ENCODE measurements at places on chromosomes 5 and 9.

GRCh38 chr9:69190863-69191181 is 16.7 kb downstream of the TJP2 start:
- DNase-seq: no peak

DNA sequence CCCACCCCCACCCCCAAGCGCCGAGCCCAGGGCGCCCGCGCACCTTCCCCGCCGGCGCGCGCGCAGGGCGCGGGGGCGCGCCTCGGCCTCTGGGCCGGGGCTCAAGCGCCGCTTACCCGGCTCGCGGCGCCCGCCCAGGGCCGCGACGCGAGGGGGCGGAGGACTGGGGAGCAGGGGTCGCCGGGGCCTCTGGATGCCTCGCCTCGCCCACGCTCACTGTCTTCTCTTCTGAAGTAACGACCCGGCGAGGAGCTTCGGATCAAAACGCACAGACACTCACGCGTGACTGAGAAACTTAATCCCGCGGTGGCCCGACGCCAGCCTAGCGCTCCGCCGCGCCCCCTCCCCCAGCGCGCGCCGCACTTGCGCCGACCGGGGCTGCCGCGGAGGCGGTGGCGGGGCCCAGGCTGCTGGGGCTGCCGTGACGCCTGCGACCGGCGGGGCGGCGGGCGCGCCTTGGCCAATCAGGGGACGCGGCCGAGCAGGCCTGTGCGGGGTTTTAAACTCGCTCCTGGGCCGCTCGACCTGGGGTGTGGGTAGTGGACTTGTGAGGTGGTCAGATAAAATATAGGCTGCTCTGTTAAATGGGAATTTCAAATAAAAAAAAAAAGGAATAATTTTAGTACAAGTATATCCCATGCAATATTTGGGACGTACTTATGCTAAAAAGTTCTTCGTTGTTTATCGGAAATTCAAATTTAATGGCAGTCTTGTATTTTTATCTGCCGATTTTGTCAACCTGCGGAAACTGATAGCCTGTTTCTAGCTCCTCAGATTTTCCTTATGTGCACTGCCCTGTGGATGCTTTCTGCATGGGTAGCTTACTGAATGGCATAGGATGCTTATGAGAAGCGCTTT is at the start of gene MPDZ:
Gene MPDZ (minus strand): TSS at position 409 of the 858 bp plus-strand sequence. CDS start 29,377 bp downstream, outside the sequence.
- no peak for DNase-seq

GRCh38 chr5:87924436-87924835 is 344.2 kb downstream of the TMEM161B start:
- no peak for DNase-seq

DNA sequence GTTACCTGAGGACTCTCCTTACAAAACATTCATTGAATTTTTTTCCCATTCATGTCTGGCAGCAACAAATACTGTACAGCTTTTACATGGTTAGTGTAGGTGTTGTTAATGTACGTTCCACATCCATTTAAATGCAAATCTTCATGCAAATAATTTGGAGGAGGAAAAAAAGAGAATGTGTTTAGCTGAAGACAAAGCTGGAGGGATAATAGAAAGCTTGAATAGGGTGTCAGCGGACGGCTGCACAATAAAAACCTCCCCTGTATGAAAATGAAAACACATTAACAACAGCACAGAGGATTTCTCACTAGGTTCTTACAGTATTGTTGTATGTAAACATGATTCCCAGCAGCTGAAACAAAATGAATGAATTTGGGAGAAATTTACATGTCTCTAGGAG is 231.5 kb downstream of the ZNF608 start:
- no peak for DNase-seq

DNA sequence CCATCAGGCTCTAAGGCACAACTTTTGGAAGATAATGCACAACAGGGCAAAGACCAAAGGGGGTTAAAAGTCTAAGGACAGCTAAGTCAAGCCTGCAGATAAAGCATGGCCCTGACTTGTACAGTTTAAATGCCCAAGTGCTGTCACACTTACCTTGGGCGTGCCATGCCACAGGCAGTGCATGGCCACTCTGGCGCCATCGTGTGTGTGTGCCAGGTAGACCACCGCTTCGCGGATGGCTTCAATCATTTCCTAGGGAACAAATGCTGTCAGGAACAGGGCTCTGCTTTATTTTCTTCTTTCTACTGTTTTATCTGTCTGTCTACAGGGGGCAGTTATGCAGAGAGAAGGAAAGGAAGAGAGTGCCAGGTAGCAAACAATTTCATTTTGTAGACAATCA is 19.3 kb downstream of the PUM3 start:
- no peak for DNase-seq

- DNase-seq: no peak
These were observed 17.6 kb downstream of the P4HA2 start for GRCh38 chr5:132209901-132210545.

DNA sequence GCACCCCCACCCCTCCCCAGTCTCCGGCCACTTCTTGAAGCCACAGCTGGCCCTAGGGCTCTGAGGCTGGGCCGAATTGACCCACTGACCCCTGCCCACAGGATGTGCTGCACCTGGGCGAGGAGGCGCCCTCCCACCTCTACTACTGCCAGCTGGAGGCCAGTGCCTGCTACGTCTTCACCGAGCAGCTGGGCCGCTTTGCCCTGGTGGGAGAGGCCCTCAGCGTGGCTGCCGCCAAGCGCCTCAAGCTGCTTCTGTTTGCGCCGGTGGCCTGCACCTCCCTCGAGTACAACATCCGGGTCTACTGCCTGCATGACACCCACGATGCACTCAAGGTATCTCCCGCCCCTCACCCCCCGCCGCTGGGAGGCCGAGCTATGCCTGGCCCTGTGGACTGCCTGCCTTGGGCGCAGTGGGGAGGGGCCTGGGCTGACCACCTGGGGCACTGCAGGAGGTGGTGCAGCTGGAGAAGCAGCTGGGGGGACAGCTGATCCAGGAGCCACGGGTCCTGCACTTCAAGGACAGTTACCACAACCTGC is 21.3 kb downstream of the HK3 start:
- no peak for DNase-seq

- no peak for DNase-seq
These were observed 4.9 kb downstream of the IRX2 start for GRCh38 chr5:2746561-2747032.

DNA sequence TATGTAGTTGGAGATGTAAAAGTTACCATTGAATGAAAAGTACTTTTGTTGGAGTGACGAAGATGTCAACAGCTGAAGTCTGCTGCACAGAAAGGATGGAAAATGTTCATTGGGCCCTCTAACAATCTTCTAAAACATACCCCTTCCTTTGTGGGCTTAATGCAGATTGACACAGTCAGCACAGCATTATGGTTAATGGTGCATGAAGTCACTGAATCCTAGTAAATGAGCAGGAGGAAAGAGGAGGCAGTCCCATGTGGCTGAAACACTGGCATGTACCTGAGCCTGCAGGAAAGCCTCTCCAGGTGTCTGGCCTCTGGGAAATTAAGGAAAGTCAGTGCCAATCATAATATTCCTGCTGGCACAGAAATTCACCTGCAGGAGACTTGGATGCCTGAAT is 153.8 kb downstream of the ARL15 start:
- DNase-seq: no peak

- no peak for DNase-seq
These were observed 263.2 kb downstream of the GABRB2 start for GRCh38 chr5:161283296-161283695.

GRCh38 chr9:95508968-95509850 is 7.6 kb downstream of the PTCH1 start:
- DNase-seq: peak; percentile 75

- no peak for DNase-seq
These were observed 132.9 kb downstream of the SUSD1 start for GRCh38 chr9:112042244-112042638.

- DNase-seq: no peak
These were observed 6.0 kb downstream of the UBQLN1 start for GRCh38 chr9:83701769-83702168.

GRCh38 chr5:21919414-21920022 is 933.6 kb downstream of the CDH12 start:
- DNase-seq: no peak

GRCh38 chr5:132010645-132010988 is 841 bp downstream of the ACSL6 start:
- no peak for DNase-seq

All from CD4-positive, alpha-beta T cell treated with Interleukin-2 at 100 ng/mL for 4 hours (primary cell).